ENCODE measurements at places on chromosomes 1 and 21. TPM values are rescaled to one million over a fixed set of nuclear protein-coding genes. Genes with fewer than 3 reads are reported as not detected.

C1orf56 gene
- total RNA-seq: 12.5 TPM

NBPF10 gene
- 3.9 TPM for total RNA-seq

CLDN17 gene
- not detected for total RNA-seq

TCP10L gene
- 2.1 TPM for total RNA-seq

LCE6A gene
- not detected for total RNA-seq

ASCL5 gene
- total RNA-seq: 0.12 TPM

HTR6 gene
- not detected for total RNA-seq

RASAL2 gene
- 26.7 TPM for total RNA-seq

RGS8 gene
- total RNA-seq: 0.03 TPM

SPATA45 gene
- 0.60 TPM for total RNA-seq

AGMAT gene
- total RNA-seq: 2.8 TPM

HSPA6 gene
- total RNA-seq: 5.8 TPM

RGS13 gene
- 3.4 TPM for total RNA-seq

GUCA2B gene
- total RNA-seq: 7.9 TPM
